ENCODE measurements at places on chromosomes 6 and 20.

GRCh38 chr6:125169522-125169921 lies 15.9 kb downstream of the TPD52L1 start:
- DNase-seq = no peak

DNA sequence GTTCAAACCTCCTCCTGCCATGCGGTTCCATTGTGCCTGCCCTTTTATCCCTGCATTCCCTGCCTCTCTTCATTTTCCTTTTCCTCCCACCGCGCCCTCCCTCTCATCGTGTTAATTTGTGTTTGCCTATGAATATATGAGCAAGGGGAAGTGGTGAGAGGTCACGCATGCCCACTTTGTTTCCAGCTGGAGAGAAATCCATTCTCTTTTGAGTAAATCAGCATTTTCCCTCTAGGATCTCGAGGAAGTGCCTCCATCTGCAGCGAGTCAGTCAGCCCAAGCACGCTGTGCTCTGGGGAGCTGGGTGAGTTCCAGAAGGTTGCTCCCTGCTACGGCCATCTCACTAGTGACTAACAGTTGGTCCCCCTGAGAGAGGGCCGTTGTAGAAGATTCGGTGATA lies 42.9 kb downstream of the CDH26 start:
- DNase-seq = no peak

DNA sequence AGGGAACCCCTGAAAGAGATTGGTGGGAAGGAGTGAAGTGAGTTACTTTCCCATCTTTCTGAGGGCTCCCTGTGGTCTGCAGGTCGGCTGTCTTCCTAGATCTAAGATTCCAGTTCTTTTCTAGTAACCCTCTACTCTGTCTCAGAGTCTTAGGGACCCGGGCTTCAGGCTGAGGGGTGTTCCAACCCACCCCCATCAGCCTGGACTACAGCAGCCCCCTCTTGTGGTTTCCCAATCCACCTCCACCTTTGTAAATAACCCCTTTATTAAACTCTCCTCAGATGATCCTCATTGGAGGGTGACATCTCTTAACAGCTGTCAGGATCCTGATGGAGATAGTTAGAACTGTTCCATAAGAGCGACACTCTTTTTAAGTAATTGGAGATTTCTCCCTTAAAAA lies 300.4 kb downstream of the LRFN2 start:
- DNase-seq = no peak

DNA sequence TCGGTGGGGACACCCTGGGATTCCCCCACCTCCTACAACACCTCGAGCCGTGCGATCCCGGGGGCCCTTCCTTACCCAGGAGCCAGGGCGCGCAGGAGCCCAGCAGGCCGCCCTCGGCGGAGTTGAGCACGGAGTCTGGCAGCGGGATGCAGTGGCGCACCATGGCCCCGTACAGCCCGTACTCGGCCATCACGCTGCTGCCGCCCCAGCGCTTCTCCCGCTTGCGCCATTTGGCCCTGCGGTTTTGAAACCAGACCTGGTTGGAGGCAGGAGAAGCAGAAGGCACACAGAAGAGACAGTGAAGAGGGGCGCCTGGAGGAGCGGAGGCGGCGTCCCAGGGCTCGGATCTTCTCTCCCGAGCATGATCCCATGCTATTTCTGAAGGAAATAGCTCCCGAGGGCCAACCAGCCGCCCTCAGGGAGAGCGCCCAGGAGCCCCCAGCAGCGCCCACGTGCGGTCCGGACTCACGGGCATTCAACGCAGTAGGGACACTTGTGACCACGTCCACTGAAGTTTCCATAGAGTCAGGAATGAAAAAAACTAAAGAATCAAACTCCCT lies 4.3 kb downstream of the VSX1 start:
- DNase-seq = no peak

- no peak for DNase-seq
Observed at GRCh38 chr6:43532201-43532600, 15.3 kb downstream of the POLR1C start.

DNA sequence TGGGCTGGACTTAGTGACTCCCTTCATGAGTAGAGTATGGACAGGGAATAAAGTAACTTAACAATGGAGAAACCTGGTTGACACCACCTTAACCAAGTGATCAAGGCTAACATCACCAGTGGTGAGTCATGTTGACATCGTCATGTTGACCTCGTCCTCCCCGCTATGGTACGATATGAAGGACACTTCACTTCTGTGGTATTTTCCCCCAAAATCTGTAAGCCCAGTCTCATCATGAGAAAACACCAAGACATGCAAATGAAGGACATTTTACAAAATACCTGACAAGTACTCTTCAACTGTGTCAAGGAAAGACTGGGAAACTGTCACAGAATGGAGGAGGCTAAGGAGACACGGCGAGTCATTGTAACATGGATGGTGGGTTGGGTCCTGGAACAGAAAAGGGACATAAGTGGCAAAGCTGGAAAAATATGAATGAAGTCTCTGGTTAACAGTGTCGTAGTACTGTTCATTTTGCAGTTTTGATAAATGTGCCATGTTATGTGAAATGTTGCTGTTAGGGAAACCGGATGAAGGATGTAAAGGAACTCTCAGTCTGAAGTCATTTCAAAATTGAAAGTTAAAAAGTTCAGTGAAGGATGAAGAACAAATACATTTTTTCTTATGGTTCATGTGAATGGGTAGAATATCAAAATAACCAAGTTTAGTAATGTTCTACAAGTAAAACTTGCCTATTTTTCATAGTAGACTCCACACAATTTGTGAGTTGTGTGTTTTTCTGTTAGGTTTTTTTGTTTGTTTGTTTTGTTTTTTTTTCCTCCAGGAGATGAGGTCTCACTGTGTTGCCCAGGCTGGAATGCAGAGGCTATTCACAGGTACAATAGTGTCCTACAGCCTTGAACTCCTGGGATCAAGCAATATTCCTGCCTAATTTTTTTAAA lies 247.5 kb downstream of the TMEM242 start:
- no peak for DNase-seq
